ENCODE measurements at places on chromosomes 4 and X.
A peak's percentile ranks its signal among the peaks of the same experiment; 100 is the strongest.

DNA sequence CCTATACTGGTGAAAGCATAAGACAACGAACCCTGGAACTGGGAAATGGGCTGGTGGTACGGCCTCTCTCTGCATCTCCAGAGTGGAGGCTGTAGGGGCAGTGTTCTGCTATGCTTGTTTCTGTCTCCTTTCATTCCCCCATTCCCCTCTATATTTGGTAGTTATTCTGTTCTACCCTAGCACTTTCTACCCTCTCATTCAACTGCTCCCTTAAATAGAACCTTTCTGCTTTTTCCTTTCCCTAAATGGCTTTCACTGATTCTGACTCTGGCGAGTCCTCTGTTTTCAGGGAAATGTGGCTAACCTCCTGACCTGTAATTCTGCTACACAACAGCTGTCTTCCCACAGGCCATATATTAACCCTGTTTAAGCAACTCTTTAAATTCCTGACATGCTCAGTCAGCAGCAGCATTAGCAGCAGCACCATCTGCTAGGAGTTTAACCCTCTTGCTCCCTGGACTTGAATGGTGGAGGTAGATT, 94.2 kb downstream of the CXCL13 start:
- DNase-seq = no peak

GRCh38 chr4:70488748-70489147, 16.8 kb downstream of the MUC7 start:
- DNase-seq = no peak

- no peak for DNase-seq
Measured at GRCh38 chr4:114109776-114110175, 130.3 kb upstream of the ARSJ start.

DNA sequence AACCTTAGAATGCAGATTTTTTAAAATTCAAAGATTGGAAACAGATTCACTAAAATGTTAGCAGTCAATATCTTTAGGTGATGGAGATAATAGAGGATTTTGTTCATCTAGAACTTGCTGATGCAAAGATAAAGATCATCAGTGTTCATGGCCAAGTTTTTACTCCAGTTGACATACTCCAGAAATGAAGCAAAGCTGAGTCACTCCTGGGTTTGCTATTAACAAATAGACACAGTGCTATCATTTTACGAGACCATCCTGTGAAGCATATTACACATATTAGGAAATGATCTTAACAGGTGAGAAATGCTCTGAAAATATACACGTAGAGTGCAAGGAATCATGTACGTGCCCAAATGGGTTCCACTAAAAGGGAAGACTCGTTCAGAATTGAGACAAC, 170.6 kb upstream of the FAM9B start:
- no peak for DNase-seq

DNA sequence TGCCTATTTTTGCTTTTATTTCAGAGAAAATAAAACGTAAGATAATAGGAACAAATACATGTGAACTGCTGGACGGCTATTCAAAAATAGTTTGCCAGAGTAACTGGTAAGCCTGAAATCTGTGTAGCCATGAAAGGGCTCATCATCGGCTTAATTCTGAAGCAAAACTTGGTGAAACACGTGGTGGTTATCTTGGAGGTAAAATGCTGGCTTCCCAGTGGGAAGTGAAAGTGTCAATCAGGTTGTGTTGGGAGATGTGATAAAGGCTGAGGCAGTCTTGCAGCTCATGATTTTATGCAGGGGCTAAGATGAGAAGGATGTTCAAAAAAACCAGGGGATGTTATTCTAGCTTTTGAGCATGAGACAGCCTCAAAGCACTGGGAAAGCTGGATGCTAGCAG, 36.1 kb upstream of the TLR2 start:
- no peak for DNase-seq

GRCh38 chr4:111994392-111994791, 150.9 kb upstream of the FAM241A start:
- no peak for DNase-seq

DNA sequence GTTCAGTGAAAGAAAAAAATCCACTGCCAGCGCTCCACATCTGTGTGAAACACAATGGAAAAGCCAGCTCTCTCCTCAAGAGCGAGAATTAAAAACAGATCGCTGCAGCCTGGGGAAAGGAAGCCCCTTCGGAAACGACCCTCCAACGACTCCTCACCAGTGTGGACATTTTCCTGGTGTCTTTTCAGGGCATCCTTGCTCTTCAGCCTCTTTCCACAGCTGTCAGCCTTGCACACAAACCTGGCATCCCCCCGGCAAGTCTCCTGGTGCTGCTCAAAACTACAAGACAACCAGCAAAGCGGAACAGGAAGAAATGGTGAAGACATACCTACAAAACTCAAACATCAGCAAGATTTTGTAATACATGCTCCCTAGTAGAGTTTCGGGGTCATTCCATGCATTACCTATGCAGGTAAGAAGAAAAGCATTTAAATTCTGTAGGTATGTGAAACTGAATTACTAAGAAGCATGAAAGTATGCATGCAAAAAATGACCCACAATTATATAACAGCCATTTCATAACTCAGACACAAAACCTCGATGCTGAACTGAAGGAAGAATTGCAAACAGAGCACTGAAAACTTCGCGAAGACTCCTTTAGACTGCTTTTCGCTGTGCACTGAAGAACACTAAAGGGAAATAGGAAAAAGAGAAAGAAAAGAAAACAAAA, 106.1 kb downstream of the PRDM5 start:
- no peak for DNase-seq

DNA sequence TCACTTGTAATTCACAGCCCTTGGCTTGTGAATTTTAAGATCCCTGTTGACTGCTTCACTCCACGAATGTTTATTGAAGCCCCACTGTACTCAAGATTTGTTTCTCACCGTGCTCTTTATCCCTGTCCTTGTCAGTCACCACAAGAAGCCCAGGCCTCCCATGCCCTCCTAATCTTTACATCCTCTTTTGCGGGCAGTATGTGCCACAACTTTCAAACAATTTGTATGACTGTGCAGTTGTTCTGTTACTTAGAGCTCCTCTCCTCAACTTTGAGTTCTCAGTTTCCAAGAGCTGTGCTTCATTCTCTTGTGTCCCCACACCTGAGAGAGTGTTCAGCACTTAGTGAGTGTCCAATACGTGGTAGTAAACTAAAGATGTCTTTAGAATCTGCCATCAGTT, 467.7 kb downstream of the NKX6-1 start:
- DNase-seq = no peak

DNA sequence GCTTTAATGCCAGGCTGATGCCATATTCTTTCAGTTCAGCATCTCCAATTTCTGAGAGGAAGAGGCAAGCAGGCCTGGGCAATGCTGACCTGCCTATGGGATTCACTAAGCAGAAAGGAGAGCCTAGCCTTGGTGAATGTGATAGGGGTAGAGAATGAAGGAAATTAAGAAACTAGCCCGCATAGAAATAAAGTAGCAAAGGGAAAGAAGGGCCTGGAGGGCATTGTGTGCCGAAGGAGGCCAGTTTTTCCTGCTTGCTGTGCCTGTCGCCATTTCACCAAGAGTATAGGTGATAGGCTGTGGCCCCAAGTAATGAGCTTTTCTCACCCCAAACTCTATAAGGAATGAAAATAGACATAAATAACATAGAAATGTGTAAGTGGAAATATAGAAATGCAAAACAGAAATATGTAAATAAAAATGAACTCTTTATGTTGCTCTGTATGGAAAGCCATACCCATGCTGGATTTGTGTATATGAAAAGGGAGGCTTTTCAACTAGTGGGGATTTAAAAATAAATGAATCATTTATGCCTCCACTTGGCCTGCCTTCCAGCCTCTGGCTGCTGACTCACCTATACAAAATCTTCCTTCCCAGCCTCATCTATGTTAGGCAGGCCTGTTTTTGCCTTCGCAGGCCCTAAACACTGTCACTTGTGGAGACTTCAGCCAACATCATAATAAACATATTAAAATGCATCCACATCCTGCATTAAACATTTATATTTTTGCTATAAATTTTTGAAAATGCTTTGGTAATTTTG, 5.1 kb upstream of the OCRL start:
- DNase-seq = no peak

GRCh38 chrX:101931136-101931487, 715 bp downstream of the ZMAT1 start:
- no peak for DNase-seq

- peak; percentile 15 for DNase-seq
Measured at GRCh38 chrX:136711147-136711546, 63.2 kb downstream of the CD40LG start.

- DNase-seq = no peak
Measured at GRCh38 chrX:68640661-68641060, 6.8 kb upstream of the STARD8 start.

DNA sequence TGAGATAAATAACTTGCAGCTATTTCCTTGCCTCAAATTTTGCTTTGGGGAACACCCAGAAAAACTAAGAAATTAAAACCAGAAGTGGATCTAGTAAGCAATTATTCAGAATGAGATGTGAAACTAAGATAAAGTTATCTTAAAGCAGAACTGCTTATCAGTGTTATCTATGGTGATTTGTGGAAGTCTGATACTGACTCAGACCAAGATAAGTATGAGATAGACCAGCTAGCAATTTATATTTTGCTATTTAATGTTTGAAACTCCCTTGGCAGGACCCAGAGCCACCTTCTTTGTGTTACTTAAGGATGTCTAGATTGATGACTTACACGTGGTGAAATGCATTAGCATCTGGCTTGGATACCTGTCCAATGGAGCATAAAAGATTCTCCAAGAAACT, 368.1 kb downstream of the EPHA5 start:
- DNase-seq = no peak

- no peak for DNase-seq
Measured at GRCh38 chr4:113687067-113687718, 74.3 kb downstream of the CAMK2D start.

DNA sequence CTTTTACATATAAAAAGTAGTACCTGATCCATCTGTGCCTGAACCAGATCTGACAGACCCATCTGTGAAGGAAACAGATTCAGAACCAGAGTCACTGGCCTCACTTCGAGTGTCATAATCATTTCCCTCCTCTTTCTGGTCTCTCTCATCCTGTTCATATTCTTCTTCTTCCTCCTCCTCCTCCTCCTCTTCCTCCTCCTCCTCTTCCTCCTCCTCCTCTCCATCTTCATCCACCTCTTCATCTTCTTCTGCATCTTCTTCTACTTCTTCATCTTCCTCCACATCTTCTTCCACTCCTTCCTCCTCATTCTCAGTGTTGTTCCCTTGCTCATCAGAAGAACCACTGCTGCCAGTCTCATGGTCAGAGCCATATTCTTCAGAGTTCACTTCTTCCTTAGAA, 12.9 kb downstream of the YTHDC1 start:
- DNase-seq = no peak

DNA sequence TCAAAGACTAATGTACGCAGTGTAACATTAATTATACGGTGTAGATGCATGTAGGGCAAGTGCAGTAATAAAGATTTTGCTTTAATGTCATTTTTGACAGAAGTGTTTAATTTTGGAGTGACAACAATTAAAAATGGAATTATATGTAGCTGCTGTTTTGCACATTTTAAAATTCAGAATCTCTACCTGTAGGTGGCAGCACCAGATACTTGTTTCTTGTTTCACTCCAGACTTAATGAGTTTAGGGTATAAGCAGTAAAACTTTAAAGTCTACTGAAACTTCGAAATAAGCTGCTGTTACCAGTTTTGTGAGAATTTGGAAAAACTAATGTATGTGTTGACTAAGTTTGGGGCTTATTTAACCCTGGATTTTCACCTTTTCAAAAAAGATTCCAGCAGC, 144.9 kb downstream of the POLA1 start:
- DNase-seq = peak; percentile 28

DNA sequence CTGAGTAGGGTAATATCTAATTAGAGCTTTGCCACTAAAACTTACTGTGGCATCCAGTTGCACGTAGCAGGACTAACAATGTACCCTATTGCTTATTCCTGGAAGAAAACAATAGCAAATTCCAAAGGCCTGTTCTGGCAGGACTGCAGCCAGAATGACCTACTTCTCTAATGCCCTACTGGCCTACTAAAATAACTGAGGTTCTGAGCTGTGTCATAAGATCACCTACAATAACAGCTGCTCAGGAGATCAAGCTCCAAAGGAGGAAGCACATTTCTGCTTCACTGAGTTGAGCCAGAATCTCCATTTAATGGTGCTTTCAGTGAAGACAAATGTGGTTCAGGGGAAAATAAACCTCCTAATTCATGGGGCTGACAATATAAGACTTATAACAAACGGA, 42.2 kb upstream of the CXCL8 start:
- DNase-seq = no peak

DNA sequence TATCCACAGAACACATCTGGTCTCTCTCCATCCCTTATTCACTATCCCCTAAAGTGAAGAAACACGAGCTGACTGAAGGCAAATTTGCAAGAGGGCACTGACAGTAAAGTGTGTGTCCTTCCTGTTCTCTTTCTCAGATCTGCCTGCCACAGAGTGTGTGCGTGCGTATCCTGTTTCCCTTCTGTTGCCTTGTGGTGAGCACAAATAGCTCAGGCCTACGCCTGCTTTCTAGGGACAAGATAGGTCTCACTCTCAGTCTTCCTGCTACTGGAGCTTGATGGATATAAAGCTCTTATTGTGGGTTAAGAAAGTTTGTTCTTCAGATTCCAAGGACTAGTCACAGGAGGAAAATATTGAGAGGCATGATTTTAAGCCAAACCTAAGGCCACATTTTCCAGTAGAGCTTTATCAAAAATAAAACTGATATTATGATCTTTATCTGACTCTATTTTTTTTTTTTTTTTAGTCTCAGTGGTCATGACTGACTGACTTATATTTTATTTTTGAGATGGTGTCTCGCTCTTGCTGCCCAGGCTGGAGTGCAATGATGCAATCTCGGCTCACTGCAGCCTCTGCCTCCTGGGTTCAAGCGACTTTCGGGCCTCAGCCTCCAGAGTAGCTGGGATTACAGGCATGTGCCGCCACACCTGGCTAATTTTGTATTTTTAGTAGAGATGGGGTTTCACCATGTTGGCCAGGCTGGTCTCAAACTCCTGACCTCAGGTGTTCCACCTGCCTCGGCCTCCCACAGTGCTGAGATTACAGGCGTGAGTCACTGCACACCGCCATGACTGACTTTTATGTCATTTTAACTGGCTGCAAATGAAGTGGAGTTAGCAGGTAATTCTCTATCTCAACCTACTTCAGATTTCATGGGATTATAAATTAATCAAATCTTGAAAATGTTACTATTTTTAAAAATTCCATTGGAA, 140.3 kb upstream of the SH3RF1 start:
- peak; percentile 61 for DNase-seq

DNA sequence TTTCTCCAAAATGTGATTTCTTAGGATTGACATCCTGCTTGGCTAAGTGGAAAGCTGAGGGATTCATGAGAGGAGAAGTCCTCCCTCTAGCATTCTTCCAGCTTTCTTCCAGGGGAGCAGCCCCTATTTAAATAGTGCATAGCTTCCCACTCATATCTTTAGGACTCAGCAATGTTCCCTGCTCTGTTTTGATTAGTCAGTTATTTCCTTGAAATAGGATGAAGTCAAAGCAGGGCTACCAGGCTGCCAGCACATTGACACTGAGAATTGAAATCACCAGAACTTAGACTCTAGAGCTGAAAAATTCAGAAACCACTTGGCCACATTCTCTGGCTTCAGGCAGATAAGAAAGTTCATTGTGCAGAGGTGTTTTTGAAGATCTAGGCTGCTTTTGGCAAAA, 74.7 kb upstream of the SMAD1 start:
- no peak for DNase-seq

GRCh38 chr4:98845960-98846359, 83.0 kb downstream of the EIF4E start:
- DNase-seq = no peak
